ENCODE measurements at places on chromosomes 12 and 14.
A peak's percentile ranks its signal among the peaks of the same experiment; 100 is the strongest.

DNA sequence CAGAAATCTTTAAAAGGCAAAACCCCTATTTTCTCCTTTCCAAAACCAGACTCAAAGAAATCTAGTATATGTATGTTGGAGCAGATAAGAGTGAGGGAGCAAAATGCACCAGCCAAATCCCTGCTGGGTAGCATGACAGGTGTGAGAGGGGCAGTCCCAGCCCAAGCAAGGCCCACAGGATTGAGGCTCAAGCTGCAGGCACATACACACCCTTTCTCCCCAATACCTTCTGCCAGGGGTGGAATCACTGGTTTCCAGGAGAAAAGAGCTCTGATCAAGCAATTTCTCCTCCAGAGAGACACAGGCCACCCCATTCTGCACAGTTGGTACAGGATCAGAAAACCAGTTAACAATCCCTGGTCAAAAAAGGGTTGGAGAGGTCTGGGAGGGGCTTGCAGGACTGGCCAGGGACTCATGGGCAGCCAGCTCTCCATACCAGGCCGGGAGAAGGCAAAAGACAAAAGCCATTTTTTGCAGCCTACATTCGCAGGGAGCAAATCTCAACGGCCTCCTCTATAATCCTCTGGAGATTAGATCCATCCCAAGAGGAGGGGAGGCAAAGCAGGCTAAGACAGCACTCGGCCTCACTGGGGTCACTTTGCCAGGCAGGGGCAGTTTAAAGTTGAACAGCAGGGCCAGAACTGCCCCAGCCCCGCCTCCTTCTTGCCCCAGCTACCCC lies 2.1 kb downstream of the KMT2D start:
- DNase-seq, result no peak

DNA sequence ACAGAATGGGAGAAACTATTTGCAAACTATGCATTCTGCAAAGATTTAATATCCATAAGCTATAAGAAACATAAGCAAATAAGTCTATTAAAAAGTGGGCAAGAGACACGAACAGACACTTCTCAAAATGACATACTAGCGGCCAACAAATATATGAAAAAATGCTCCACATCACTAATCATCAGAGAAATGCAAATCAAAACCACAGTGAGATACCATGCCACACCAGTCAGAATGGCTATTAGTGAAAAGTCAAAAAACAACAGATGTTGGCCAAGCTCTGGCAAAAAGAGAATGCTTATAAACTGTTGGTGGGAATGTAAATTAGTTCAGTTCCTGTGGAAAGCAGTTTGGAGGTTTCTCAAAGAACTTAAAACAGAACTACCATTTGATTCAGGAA lies 121.3 kb downstream of the KCNMB4 start:
- no peak for DNase-seq

GRCh38 chr14:103450416-103450815 lies 65.2 kb downstream of the MARK3 start:
- peak; percentile 15 for DNase-seq

DNA sequence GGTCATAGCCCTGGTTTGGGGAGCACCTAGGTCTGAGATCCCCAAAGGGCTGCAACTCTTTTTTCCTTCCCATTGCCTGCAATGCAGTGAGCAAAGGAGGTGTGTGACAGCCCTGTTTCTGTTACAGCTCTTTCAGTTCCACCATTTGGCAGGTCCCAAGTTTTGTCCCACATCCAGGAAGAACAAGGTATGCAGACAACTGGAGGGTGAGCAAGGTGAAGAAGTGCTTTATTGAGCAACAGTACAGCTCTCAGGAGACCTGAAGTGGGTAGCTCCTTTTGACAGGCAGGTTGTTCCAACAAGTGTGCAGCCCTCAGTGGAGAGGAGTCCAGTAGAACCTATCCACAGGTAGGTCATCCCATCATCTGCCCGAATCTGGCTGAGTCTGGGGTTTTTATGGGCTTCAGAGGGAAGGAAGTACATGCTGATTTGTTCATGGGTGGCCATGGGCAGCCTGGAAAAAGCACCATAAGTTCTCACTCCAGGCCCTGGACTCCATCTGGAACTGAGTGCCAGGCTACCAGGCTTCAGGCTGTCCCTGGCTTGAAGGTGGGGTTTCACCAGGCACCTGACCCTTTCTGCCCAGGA lies 62.8 kb upstream of the NAV3 start:
- no peak for DNase-seq

GRCh38 chr12:59677857-59678256 lies 82.0 kb downstream of the SLC16A7 start:
- DNase-seq, result no peak

- DNase-seq, result no peak
Measured at GRCh38 chr14:72308967-72309485, 376.8 kb downstream of the RGS6 start.

DNA sequence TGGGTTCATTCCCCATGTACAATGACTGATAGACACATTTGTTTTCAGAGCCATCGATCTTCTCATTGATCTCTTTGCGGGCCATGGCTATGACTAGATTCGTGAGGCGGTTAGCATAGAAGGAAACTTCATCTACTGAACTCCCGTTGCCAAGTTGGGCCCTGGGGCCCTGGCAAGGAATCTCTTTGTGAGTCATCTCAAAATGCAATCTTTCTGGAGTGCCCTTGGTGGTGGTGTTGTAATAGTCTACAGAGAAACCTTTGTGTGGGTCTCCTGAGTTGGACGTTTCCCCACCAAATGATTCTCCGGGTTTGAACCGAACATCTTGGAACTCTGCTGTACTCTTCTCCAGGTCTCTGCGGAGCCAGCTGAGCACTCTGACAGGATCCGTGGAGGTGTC lies 20.4 kb downstream of the AKAP3 start:
- DNase-seq, result no peak

- DNase-seq, result no peak
Measured at GRCh38 chr12:50017641-50018040, 7.7 kb downstream of the RACGAP1 start.

- no peak for DNase-seq
Measured at GRCh38 chr12:29656762-29657538, 126.8 kb downstream of the TMTC1 start.

GRCh38 chr14:70907996-70908934 lies 1.0 kb downstream of the PCNX1 start:
- DNase-seq, result peak; percentile 63

DNA sequence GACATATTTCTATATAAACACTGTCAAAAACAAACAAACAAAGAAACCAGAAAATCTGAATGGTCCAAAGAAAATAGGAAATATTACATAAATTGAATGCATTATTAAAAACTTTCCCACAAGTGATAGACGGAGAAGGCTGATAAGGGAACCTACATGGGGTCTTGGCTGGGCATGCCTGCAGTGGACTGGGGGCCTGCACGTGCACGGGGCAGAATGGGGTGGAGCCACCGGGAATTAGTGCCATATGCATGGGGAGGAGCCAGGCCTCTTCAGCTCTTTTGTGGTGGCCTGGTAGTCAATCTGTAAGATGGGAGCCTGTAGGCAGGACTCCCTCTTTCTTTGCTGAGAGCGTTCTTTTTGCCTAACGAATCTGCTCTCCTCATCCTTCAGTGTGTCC lies 1031.7 kb upstream of the FBXO33 start:
- DNase-seq, result no peak

- DNase-seq, result no peak
Measured at GRCh38 chr14:74875941-74876913, at the start of gene PROX2. PROX2 (minus strand) TSS chr14:74876145; CDS start chr14:74863834, 12,311 bp downstream.

GRCh38 chr12:90045559-90045958 lies 336.9 kb upstream of the ATP2B1 start:
- no peak for DNase-seq

- DNase-seq, result no peak
Measured at GRCh38 chr12:27048822-27049752, 26.7 kb downstream of the MED21 start.

DNA sequence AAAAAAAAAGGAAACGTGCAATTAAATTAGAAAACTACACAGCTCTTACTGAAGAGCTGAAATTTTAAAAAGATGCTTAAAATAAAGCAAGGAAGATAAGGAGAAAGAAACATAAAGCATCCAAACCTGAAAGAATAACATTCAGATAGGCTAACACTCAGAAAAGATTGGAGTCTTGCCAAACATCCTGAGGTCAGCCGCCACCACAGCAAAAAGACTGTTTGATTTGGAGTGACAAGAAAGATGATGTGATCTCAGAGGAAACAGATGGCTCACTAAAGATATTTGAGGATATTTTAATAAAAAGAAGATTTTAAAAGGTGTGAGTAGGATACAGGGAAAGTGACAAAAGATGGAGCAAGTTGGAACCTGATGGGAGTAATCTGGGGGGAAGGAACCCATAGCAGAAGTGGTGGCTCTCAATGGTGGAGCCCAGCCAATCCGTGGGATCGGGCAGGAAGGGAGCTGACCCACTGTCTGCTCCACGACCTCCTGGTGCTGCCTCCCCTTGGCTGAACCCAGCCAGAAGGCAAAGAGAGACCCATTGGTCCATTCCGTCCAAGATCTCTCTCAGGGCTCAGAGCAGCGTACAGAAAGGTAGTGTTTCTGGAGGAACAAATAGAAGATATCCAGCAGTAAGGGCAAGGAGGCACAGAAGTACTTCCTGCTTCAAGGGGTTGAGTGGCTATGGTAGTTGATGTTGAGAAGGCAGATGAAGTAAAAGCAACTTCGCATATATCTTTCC lies 469.6 kb downstream of the RGS6 start:
- DNase-seq, result no peak

- DNase-seq, result peak; percentile 73
Measured at GRCh38 chr14:64510825-64511671, 6.5 kb downstream of the ZBTB1 start.

GRCh38 chr14:81759541-81759940 lies 225.9 kb upstream of the SEL1L start:
- no peak for DNase-seq

DNA sequence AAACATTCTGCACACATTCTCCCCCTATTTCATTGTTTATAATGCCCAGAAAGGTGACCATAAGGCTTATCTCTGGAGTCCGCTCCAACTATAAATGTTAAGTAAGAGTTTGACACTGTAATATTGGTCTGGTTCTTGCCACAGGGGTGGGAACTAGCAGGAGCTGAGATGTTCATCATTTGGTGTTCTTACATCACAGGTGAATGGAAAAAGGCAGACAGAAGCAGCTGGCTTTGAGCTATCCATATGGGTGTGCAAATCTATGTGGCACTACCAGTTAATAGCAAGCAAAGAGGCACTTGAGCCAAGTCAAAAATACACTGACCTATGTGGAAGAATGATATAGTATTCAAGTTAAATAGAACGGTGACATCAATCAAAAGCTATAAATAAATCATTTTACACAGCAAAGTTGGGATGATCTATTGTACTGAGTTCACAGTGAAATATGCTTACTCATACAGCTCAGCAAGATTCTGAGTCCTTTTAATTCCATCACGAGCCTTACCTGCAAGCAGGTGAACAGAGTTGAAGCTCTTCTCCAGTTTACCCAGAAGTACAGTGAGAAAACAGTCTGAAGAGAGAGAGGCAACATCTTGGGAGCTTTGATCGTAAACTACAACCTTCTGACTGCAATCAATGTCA lies 43.2 kb downstream of the DUSP16 start:
- DNase-seq, result no peak

DNA sequence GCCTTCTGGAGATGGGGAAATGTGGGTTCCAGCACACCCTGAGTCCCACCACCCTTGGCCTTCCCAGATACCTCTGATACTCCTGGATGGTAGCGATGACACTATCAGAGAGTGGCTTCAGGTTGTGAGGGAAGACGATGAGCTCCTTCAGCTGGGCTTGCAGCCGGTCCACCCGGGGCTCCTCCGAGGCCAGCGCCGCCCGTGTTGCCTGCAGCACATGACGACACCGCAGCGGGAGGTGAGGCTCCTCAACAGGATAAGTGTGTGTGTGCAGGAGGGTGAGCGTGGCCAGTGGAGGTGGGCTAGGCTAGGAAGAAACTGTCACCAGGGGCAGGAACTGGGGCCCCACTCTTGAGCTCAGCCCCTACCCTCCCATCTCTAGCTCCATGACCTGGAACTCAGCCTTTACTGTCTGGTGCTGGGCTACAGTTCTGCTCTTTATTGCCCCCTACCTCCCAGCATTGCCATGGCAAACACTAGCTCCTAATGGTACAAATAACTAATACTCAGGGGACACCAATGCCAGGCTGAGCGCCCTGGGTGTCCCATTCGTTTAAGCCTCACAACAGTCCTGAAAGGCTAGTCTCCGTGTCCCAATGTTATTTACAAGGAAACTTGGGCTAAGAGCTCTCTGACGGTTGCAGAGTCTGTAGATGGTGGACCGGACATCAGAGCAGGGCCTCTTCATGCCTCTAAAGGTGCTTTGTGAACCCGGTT lies 64.1 kb downstream of the SYNE3 start:
- peak; percentile 8 for DNase-seq

GRCh38 chr14:101734246-101734847 lies 27.2 kb upstream of the PPP2R5C start:
- peak; percentile 76 for DNase-seq

DNA sequence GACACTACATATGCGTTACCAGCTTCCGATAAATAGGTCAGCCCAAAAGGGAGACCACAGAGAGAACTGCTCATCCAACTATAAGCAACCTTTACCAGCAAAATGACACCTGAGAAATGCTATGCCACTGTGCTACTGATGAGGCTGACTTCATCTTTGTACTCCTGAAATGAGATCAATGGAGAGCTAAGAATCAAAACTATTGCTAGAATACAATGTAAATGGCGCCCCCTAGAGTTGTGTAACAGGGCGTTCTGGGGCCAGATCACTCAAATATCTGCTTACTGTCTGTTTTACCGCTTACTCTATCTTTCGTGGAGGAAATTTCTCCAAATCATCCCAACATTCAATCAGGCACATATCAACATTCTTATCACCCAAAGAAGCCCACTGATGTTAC lies 4.6 kb downstream of the ZNF384 start:
- peak; percentile 36 for DNase-seq

DNA sequence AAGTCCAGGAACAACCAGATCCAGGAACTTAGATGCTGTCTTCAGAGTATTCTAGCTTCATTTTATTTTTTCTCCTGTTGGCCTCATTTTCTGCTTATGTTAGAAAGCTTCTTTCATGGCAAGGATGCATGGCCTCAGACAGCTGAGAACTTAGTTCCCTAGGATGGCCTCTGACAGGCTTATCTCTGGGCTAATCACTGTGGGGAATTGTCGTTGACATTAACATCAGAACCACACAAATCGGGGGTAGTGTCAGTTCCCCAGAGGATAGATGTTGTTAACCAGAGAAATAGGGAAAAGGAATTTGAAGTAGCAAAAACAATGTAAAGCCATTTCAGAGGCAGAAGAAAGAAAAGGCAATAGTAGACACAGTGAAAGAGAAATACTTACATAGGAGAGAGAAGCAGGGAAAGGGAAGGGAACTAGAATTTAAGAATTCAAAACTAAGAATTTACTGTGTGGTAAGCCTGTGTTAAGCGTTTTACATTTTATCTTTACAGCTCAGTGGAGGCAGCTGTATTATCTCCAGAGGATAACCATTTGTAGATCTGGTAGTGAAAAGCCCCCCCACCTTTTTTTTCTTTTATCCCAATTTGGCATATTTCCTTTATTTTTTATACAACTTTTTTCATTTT lies 21.8 kb downstream of the FUT8 start:
- DNase-seq, result no peak

DNA sequence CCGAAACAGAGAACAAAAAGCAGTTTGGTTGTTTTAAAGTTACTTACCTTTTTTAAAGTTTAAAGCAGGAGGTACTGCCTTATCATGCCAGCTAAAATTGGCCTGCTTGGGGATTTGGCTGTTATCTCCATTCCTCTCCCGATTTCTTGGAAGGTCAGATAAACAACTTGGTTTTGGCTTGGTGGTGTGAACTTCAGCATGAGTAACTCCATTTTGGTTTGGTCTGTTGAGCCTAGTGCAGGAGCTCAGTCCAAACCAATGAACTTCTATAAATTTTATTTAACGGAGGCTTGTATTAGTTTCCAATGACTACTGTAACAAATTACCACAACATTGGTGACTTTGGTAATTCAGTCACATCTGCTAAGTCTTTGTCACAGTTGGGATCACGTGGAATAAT lies 82.3 kb downstream of the PLEKHA5 start:
- no peak for DNase-seq

Data from kidney tubule cell (primary cell).